Stimulated activated CD8-positive, alpha-beta memory T cell treated with anti-CD3 and anti-CD28 coated beads, Interleukin-4, amount 100 ng/mL, for 1 hour (primary cell): ENCODE measurements at places on chromosomes 11 and 22.

DNA sequence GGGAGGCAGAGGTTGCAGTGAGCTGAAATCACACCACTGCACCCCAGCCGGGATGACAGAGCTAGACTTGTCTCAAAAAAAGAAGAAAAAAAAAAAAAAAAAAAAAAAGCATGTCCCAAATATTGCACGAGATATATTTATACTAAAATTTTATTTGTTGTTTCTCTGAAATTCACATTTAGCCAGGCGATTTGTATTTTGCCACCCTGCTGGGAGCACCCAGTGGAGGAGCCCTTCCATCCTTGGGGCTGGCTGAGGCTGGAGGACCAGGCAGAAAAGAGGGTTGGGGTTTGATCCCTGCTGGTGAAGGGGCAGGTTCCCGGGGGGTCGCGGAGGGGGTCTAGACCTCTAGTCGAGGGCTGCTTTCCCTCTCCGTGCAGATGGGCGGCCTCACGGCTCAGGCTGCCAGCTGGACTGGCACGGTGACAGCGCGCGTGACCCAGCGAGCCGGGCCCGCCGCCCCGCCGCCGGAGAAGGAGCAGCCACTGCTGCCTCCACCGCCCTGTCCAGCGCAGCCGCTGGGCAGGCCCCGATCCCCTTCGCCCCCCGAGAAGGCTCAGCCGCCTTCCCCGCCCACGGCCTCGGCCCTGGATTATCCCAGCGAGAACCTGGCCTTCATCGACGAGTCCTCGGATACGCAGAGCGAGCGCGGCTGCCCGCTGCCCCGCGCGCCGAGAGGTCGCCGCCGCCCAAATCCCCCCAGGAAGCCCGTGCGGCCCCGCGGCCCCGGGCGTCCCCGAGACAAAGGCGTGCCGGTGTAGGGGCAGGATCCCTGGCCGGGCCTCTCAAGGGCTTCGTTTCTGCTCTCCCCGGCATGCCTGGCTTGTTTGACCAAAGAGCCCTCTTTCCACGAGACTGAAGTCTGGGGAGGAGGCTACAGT is 952 bp upstream of the CATSPERZ start:
- DNase-seq, result no peak

DNA sequence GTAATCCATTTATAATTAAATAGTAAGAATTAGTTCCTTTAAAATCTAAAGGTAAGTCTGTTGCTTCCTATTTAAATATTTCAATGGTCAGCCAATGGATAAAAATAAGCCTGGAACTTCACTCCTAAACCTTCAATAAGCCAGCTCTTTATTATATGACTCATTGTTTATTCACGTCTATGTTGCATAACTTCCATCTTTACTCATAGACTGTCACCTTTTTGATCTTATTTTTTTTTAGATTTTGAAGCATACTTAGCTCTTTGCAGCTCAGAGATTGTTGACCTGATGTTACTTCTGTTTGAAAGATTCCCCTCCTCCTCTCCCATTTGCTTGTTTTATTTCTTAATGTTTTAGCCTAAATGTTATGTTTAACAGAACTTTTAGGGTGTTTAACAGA is 1571.2 kb upstream of the RAG2 start:
- DNase-seq, result no peak

DNA sequence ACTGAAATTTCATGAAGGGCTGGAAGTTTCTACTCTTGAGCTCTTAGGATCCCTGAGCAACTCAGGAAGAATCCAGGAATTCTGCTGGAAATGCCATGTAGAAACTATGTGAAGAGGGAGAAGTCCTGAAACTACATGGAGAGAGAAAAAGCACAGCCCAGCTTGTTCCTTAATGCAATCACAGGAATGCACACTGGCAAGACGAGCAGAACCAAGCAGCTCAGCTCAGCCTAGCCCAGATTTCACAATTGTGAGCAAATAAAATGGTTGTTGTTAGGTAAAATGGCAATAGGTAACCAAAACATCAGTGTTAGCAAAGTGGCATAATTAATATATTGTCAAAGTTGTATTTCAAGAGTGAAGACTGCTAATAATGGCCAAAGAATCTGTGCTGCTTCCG is 28.1 kb downstream of the ZNF214 start:
- DNase-seq, result no peak

DNA sequence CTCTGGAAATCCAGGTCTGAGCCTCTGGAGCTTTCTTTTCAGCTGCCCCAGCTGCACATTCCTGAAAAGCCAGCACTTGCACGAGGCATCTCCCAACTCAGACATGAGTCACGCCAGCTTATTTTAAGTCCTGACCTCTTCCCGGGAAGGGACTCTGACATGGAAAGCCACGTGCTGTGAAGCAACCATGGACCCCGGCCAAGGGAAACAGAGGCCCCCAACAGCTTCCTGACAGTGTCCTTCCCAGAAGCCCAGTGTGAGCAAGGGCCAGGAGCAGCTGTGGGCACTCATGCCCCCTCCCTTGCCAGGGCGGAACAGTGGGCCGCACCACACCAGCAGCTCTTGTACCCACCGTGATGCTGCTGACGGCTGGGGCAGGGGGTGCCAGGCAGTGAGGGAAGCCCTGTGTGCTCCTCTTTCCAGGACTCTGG is 118.8 kb upstream of the CADM1 start:
- no peak for DNase-seq

GRCh38 chr11:5362017-5362625 is 10.8 kb downstream of the OR51B6 start:
- DNase-seq, result no peak

DNA sequence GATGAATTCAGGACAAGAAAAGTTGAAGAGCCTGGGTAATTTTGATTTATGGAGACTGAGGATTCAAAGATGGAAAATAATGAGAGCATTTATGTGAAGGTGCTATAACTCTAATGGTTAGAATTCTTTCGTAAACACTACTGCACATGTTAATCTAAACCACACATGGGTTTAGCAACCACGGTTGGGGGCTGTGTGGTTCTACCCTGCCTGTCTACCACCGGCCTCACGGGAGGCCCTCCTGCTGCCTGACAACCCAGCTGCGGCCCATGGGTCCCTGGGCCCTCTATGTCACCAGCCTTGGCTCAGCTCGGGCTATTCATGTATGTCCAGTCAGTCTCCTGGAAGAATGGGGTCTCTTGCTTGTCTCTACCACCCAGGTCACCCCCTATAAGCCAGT is 68.5 kb upstream of the ARFGAP3 start:
- no peak for DNase-seq

DNA sequence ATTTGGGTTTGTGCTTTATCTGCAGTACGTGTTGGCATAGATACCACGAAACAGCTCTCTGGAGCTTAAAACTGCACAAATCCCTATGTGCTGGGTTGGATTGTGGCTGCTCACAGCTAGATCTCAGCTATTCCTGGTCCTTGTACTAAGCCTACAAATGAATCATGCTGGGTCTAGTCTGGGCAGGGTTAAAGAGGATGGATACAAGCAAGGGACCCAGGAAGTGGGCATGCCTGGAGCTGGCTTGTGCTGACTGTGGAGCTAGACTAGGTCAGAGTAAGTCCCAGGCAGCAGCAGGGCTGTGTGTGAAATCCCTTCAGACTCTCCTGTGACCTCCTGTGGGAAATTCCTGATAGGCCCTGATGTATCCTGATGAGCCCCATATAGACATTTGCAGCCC is 3.9 kb upstream of the E2F8 start:
- DNase-seq, result no peak

DNA sequence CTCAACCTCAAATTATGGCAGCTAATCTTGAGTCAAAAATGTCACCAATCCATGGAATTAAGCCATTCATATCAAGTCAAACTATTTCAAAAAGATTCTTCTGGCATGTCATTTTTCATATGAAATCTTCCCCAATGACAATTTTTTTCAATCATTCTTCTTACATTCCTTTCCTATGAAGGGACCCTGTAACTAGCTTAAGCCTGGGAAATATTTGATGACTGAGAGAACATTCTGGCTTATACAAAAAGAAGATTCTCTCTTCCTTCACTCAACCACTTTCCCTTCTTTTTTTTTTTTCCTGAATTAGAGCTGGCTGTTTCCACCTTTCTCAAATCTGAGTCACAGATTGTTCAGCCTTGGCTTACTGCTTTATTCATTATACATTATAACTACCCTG is 903.7 kb downstream of the FAM181B start:
- no peak for DNase-seq

DNA sequence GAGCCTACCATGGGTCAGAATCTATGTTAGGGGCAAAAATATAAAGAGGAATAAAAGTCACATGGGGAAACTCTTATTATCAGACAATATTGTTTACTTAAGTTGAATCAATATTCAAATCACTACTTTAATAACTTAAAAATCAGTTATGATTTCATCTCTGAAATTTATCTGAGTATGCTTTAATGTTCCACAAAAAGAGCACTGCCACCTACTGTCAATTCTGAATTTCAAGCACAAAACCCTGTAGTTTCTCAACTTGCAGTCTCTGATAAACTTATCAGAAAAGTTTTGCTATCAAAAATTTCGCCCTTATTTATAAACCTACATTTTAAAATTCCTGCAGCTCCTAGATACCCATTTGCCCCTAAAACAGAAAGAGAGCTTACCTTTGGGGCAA is 47.3 kb downstream of the RDX start:
- DNase-seq, result no peak

GRCh38 chr11:60469723-60470122 is 14.1 kb downstream of the MS4A1 start:
- no peak for DNase-seq

GRCh38 chr11:69915501-69916250 is 96.5 kb upstream of the FGF3 start:
- no peak for DNase-seq

GRCh38 chr11:6357222-6357621 is 33.1 kb upstream of the SMPD1 start:
- no peak for DNase-seq

- DNase-seq, result no peak
These were observed 16.6 kb downstream of the OR10D3 start for GRCh38 chr11:124199702-124200101.

DNA sequence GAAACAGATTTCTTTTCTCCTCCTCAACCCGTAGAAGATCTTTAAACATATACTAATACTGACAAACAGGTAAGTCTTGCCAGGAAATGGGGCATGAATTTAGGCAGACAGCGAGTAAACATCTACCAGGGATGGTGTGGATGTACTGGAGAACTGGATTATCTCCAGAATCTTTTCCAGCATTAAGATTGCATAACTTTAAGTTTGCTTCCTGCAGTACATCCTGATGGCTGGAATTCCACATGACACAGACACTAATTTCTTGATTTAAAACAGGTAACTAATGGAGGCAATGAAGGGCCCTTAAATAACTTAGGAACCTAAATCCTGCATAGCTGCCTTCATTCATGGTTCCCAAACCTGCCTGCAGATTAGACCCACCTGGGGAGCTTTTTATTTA is 40.7 kb downstream of the JHY start:
- DNase-seq, result no peak

GRCh38 chr11:36596880-36597279 is 1.2 kb downstream of the RAG2 start:
- no peak for DNase-seq

DNA sequence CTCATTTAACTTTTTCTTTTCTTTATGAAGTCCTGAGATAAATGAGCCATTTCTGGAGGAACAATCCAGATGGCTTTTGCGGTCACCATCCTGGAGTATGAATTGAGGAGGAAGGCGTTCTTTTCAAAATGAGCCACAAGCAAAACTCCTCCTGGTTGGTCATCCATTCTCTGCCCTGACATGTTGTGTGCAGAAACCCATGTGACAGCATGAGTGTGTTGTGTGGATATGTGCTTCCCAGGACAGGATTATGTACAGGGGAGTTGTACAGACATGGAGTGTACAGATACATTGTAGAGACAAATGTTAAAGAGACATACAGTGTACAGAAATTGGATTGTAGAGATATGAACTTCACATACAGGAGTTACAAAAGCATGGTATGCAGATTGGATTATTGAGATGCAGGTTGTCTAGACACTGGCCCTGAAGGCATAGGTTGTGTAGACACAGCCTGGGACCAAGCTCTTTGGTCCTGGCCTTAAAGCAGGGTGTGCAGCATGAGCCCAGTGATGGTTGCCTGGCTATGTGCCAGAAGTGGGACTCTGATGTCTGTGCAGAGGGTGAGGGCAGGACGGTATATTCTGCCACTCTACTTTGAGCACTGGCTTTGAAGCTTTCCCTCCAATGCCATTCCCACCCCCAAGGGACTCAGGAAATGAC is 178.5 kb upstream of the ZBED5 start:
- DNase-seq, result no peak

- DNase-seq, result no peak
These were observed 67.3 kb downstream of the MCHR1 start for GRCh38 chr22:40746428-40747220.

DNA sequence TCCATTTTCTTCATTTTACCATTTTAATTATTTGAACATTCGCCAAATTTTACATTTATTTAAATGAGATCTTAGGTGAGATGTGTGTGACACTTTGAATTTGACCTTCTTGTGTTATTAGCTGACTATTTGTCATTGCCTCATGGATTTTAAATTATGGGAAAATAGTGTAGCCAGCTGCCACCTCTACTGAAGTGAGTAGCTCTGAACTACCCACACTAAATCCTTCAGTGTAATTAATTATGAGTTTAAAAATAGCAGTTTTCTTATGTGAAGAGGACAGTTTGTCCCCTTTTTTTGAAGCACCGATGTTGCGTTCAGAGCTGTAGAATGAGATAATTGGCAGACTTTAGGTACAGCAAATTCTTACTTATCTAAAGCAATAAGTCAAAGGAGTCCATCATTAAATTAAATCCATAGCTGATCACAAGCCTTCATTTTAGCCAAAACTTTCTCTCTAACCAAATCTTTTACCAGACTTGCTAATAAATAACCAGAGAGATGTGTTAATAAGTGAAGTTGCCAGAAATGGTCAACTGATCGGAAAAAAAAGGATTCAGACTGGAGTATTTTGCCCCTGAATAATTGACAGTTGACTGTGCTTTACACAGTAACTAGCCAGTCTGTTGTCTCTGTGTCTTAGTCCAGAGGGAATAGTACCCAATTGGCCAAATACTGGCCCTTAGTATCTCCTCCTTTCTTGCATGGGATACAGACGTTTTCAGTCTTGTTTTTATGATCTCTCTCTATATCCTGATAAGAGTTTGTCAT is 75.0 kb downstream of the ZC3H12C start:
- no peak for DNase-seq

DNA sequence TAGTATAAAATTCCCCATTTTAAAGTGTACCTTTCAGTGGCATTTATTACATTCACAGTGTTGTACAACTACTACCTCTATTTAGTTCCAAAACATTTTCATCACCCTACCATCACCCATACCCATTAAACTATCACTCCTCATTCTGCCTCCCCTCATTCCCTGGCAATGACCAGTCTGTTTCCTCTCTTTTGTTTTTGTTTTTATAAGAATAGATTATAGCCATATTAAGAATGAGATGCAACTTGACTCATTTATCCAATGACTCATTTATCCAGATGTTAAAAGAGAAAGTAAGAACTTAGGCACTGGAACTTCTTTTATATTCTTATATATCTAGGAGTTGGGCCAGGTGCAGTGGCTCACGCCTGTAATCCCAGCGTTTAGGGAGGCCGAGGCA is 156.3 kb downstream of the FAT3 start:
- DNase-seq, result no peak

GRCh38 chr11:77425346-77425745 is 48.5 kb downstream of the PAK1 start:
- DNase-seq, result no peak
